ENCODE measurements at places on chromosomes 3 and 15. TPM values are rescaled to one million over a fixed set of nuclear protein-coding genes. Genes with fewer than 3 reads are reported as not detected.

Gene FAM3D
- polyA plus RNA-seq = not detected

DNA sequence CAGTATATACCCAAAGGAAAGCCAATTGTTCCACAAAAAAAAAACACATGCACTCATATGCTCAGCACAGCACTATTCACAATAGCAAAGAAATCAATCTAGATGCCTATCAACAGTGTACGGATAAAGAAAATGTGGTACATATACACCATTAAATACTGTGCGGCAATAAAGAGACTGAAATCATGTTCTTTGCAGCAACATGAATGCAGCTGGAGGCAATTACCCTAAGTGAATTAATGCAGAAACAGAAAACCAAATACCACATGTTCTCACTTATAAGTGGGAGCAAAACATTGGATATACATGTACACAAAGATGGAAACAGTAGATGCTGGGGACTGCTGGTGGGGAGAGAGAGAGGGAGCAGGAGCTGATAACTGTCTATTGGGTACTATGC is 124.2 kb upstream of the AADACL2 start:
- DNase-seq = no peak

- no peak for DNase-seq
Measured at GRCh38 chr15:62544446-62544845, 379.4 kb upstream of the C2CD4B start.

GRCh38 chr3:167785790-167786189 is 50.3 kb downstream of the SERPINI1 start:
- no peak for DNase-seq

Gene PTPRG
- polyA plus RNA-seq = 26.5 TPM

Gene ARL14
- 0.09 TPM for polyA plus RNA-seq

- no peak for DNase-seq
Measured at GRCh38 chr3:58063022-58063815, 55.0 kb downstream of the FLNB start.

- DNase-seq = no peak
Measured at GRCh38 chr3:122615303-122615702, 37.9 kb downstream of the PARP15 start.

Gene ALCAM
- polyA plus RNA-seq = 198 TPM

DNA sequence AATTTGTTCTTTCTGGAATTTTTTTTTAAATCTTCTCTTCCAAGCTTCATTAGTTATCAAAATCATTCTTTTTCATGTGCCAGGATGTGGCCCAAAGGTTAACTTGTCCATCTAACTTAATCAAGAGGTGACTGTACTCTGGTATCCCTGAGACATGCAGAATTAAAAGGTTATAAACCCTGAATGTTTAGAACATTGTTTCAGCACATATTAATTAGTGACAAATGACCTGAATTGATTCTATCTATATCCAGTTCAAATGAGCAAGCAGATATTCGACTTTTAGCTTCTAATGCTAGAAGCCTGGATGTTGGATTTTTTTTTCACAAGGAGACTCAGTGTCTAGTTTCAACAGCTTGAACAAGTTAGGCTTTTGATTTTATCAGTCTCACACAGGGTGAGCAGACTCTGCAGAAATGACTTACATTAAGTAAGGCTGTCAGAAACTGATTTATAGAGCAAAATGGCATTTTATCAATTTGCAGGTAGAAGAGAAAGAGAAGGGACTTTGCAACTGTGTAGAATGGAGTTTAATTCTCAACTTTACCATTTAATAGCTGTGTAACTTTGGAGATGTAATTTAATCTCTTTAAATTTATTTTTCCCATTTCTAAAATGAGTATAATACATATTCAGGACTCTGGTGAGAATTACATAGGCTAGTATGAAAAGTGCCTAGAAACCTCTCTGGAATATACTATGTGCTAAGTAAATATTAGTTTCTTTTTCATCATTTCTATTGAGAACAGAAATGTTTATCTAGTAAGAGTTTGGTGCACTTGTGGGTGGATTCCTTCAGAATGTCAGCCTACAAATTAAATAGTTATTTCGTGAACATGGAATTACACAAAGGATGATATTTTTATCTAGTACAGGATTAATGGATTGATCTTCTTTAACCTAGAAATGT is 100.0 kb downstream of the ALCAM start:
- no peak for DNase-seq

DNA sequence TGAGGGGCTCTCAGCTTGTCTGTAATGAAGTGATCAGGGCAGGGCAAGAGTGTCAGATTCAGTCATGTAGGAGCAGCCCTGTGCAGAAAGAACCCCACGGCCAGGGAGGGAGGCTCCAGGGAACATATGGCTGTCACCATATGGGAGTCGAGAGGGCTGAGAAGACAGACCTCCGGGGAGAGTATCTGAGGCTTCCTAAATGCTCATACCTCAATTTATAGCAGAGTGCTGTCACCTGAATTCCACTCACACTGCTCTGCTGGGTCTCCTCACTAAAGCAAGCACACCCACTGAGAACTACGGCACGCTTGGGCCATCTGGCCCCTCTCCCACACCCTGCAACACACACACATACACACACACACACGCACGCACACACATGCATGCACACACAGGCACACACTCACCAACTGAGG is 92.3 kb upstream of the TJP1 start:
- no peak for DNase-seq

Gene LIPH
- 0.02 TPM for polyA plus RNA-seq
